ENCODE measurements at places on chromosomes 5 and 9.
A peak's percentile ranks its signal among the peaks of the same experiment; 100 is the strongest.

- DNase-seq = no peak
Measured at GRCh38 chr5:68173007-68173406, 42.5 kb upstream of the PIK3R1 start.

DNA sequence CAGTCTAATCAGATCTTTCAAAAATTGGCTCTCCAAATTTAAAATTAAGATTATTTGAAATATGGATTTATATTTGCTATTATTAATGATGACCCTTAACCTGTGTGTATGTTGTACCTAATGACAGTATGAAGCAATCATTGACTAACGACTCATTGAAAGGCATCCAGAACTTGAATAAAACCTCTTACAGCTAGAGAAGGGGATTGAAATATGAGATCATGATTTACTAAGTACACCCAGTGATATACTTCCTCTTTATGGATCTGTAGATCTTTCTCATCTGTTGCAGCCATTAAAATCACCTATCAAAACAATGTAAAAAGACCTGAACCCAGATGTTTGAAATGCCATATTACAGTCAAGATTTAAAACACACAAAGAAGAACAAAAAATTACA, 126.5 kb downstream of the RPS23 start:
- DNase-seq = no peak

DNA sequence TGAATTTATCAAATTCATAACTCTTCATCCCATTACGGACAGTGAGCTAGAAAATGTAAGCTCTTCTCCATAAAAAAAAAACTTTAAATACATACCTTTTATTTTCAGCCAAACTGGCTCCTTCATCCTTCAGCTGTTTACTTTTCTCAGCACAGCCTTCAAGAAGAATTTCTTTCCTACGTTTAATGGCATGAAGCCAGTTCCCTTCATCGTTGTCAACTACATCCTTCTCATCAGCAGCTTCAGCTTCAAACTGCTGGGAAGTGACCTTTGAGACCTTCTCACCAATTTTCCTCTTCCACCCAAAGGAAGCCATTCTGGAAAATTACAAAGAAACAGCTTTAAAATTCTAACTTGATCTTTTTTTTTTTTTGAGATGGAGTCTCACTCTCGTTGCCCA, 9.1 kb downstream of the TTC33 start:
- DNase-seq = no peak

- no peak for DNase-seq
Measured at GRCh38 chr9:116501871-116502270, 185.2 kb upstream of the TRIM32 start.

- DNase-seq = no peak
Measured at GRCh38 chr5:96391921-96392320, 41.1 kb downstream of the PCSK1 start.

DNA sequence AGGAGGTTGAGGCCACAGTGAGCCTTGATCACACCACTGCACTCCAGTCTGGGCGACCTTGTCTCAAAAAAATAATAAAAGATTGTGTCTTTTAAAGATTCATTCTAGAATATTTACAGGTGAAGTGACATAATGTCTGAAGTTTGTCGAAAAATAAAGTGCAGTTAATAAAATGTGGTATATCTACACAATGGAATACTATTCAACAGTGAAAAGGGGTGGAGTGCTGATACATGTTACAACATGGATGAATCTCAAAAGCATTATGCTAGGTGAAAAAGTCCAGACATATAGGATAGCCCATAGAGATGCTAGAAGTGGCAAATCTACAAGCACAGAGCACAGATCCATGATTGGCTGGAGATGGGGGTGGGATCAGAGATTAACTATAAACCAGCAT, 101.9 kb downstream of the PAX5 start:
- no peak for DNase-seq

DNA sequence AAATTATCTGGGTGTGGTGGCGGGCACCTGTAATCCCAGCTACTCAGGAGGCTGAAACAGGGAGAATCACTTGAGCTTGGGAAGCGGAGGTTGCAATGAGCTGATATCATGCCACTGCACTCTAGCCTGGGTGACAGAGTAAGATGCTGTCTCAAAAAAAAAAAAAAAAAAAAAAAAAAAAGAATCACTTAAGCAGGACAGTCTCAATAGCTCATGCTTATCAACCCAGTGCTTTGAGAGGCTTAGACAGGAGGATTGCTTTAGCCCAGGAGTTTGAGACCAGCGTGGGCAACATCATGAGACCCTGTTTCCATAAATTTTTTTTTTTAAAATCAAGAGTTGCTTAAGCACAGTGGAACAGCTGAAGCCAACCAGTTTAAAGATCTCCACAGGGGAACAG, 42.6 kb downstream of the LEAP2 start:
- DNase-seq = no peak

DNA sequence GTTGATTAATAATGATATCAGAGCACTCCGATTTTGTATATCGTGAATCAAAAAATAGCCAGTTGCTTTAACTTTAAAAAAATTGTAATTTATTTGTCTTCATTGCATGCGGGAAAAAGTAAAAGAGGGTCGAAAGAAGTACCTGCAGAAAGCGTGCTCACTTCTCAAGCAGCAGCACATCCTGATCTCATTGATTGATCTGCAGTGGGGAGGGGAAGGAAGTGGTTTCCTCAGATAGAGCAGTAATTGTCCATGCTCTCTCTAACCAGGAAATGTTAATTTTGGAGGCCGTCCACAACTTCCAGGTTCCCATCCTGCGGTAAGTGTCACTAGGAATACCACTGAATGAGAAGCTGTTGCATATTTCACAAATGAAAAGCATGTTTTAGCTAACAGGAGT, 63.2 kb downstream of the SYK start:
- no peak for DNase-seq

- DNase-seq = peak; percentile 65
Measured at GRCh38 chr5:14595189-14595588, 13.6 kb downstream of the OTULINL start.

- DNase-seq = peak; percentile 36
Measured at GRCh38 chr5:68214482-68215207, 911 bp upstream of the PIK3R1 start.

GRCh38 chr9:23811633-23812032, 14.4 kb downstream of the ELAVL2 start:
- DNase-seq = no peak

- DNase-seq = no peak
Measured at GRCh38 chr9:72695365-72695764, 174.0 kb downstream of the TMC1 start.

DNA sequence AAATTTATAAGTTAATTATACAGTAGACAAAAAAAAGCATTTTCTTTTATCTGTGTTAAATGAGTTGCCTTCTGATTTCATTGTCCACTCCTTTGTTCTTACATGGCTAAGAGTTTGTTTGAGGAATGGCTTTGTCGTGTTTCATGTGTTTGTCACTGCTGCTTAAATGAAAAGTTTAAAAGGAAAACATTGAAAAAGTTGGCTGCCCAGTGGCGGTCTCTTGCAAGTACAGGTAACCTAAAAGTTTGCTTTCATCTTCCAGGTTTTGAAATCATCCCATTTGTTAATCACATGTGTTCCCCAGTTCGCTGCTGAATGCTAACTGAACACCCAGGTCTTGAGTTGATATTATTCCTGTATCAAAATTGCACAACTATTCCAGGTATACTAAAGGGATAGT, 33.9 kb downstream of the EGFLAM start:
- DNase-seq = no peak

DNA sequence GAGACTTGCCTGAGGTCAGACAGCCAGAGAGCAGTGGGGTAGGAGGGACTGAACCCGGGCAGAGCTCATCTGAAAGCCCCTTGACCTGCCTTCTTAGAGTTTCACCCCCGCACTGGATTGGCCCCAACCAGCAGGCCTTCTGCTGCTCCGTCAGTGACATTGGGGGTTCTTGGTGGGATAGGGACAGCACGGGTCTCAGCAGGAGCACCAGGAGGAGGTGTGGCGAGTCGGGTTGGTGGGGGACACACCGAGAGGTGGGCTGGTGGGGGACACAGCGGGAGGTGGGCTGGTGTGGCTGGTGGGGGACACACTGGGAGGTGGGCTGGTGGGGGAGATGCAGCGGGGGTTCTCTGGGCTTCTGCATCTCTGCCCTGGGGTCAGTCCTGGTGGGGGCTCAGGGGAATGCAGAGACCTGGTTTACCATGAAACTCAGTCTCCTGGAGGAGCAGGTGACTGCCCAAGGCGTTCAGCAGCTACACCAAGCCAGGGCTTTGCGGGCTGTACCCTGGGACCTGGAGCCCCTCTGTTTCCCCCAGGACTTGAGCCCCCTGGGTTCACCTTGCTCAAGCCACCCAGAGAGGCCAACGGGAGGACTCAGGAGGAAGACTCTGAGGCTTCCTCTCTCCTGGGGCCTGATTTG, 28.1 kb upstream of the RNU6ATAC start:
- DNase-seq = no peak

DNA sequence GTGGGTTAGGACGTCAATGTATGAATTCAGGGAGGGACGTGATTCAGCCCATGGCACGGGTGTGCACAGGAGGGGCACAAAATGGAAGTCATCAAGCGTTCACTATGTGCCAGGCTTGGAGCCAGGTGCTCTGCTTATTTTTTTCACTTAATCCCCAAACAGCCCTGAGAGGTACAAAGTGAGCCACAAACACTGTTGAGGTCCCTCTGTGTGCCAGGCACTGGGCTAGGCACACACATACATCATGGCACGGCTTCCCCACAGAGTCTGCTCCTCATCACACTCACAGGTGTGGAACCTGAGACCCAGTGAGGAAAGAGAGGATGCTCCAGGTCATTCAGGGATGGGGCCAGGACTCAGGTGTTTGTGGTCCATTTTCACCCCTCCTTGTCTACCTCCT, 68.1 kb downstream of the GALNT12 start:
- DNase-seq = no peak

DNA sequence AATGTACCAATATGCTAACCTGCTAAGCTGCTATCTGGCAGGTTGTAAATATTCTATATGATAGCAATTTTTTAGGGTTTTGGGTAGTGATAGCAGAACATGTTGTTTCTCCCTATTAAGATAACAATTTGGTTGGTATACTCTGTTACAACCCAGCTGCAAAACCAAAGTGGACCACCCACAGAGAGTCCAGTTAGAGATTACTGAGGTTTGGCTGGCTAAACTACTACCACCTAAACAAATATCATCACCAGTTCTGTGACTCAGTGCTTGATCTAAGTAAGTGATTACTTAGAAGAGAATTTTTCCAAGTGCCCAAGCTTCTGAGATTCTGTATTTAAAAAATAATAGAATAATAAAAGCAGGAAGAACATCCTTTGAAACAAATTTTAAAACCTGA, 72.3 kb downstream of the XRCC4 start:
- no peak for DNase-seq
